ENCODE measurements at places on chromosomes 4 and X. TPM values are rescaled to one million over a fixed set of nuclear protein-coding genes. Genes with fewer than 3 reads are reported as not detected.

The ABCB7 gene
- 25.1 TPM for total RNA-seq

DNA sequence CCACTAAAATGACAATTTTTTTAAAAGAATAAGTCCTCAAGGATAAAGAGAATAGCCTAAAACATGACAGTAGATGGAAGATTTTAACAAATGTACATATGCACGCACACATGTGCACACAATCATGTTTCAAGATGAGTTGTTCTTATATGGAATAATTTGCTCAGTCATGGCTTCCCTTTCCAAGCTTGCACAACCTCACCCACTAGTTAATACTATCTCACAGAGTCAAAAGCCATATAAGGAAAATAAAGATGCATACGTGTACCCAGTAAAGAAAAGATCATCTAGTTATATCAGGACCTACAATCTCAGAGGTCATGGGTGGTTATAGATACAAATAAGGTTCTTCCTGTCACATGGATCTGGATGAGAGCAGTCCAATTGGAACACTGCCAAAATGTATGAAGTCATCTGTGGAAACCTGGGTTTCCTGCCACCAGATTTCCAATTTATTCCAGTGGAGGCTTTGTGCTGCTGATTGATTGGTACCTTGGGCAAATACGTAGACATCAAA, 56.1 kb downstream of the FAM13A start:
- no peak for DNase-seq
- H3K27ac ChIP-seq, result no peak overlapping the region

- H3K36me3 ChIP-seq, result no peaks in the 10 kb centered on the region
- H3K4me1 ChIP-seq, result no peaks in the 10 kb centered on the region
- H3K27ac ChIP-seq, result no peak overlapping the region
- H3K27me3 ChIP-seq, result no peaks in the 10 kb centered on the region
These were observed 1005.5 kb downstream of the ARAP2 start for GRCh38 chr4:35238793-35239192.

DNA sequence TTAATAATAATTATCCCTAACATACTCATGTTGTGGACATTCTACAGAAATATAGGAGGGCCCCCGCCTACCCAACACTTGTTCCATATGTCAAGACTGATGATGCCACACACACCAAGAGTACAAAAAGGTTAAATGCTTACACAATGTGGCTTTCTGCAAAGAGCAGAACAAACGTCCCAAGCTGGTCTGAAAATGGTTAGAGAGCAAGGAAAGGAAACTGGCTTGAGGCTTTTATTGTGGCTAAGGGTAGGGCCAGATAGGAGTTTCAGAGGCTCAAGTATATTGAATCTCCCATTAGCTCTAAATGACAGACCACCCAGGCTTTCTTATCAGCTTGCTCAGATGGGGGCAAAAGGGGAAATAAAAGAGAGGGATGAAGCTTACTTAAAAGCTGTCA, 134.1 kb upstream of the C1QTNF7 start:
- H3K27me3 ChIP-seq, result peaks cover 4% of the 10 kb centered on the region
- no peak overlapping the region for H3K4me3 ChIP-seq
- no peak overlapping the region for H3K27ac ChIP-seq

GRCh38 chr4:167114416-167114971, 119.8 kb downstream of the SPOCK3 start:
- H3K36me3 ChIP-seq, result no peaks in the 10 kb centered on the region
- H3K27me3 ChIP-seq, result no peaks in the 10 kb centered on the region
- no peak for DNase-seq
- no peak overlapping the region for H3K4me3 ChIP-seq
- no peaks in the 10 kb centered on the region for H3K4me1 ChIP-seq
- no peak overlapping the region for H3K27ac ChIP-seq

The KIF4A gene
- total RNA-seq, result 41.0 TPM

- peaks cover under 1% of the 10 kb centered on the region for H3K27me3 ChIP-seq
- no peak for DNase-seq
- no peaks in the 10 kb centered on the region for H3K4me1 ChIP-seq
These were observed 20.9 kb downstream of the HMGB3 start for GRCh38 chrX:151004085-151004484.

DNA sequence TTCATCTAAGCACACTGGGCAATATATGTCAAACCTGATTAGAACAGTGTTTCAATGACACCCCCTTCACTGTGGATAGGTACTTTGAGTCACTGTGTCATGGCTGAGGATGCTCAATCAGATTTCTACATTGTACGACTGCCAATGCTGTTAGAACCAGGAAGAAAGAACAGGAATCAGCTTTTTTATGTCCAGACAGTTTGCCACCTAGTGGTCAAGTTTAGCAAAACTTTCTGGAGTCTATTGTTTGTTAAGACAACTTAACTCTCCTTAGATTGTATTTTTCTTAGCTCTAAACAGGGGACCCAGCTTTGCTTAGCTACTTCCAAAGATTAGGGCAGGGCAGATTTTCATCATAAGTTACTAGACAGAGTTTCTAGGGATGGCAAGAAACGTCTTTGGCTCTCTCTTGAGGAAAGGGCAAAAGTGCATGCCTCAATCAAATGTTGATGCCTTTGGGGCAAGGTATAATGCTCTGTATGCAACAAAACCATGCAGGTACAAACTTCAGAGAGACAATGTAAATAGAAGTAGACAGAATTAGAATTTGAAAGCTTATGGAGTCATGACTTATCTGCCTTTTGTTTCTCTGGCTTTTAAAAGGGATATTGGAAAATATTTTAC, 40.5 kb upstream of the BMP3 start:
- no peak for DNase-seq
- H3K27ac ChIP-seq, result no peak overlapping the region
- H3K4me1 ChIP-seq, result no peaks in the 10 kb centered on the region
- H3K36me3 ChIP-seq, result no peaks in the 10 kb centered on the region
- peaks cover 3% of the 10 kb centered on the region for H3K27me3 ChIP-seq

GRCh38 chr4:40281913-40282312, 53.2 kb upstream of the CHRNA9 start:
- H3K36me3 ChIP-seq, result peaks cover 15% of the 10 kb centered on the region
- H3K4me3 ChIP-seq, result no peak overlapping the region
- H3K27ac ChIP-seq, result peak overlapping the region; percentile 67
- H3K4me1 ChIP-seq, result peaks cover 44% of the 10 kb centered on the region

The STARD8 gene
- total RNA-seq, result 0.64 TPM

The SH3RF1 gene
- total RNA-seq, result 0.35 TPM

The PLP1 gene
- total RNA-seq, result not detected

DNA sequence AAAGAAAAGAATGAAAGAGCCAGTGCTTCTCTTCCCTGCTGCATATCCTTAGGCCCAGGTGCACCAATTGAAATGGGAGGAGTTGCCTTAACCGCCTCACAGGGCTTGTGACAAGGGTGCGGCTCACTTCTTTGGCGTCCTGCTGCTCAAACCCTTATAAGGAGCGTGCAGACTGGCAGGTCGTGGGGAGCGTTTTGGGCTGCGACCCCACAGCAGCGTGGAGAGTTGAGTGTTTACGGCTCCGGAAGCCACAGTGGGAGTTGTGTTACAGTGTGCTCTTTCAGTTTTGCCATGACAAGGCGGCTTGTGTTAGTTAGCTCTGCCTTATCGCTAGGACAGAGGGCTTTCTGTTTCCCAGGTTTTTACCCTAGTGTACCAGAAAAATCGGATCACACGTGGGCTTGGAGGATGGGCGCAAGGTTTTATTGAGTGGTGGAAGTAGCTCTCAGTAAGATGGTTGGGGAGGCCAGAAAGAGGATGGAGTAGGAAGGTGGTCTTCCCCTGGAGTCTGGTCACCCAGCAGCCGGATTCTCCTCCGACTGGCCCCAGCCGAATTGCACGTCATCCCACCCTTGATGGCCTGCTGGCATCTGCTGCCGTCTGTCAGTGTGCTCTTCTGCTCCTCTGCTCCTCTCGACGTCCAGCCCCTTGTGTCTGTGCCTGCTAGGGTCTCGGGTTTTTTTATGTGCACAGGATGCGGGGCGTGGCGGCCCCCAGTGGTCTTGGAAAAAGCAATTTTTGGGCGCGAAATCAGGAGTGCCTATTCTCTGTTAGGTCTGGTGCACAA, 718.9 kb downstream of the ARAP2 start:
- no peaks in the 10 kb centered on the region for H3K36me3 ChIP-seq
- peak; percentile 72 for DNase-seq
- peak overlapping the region; percentile 79 for H3K27ac ChIP-seq
- peaks cover 3% of the 10 kb centered on the region for H3K4me1 ChIP-seq
- H3K27me3 ChIP-seq, result no peaks in the 10 kb centered on the region

DNA sequence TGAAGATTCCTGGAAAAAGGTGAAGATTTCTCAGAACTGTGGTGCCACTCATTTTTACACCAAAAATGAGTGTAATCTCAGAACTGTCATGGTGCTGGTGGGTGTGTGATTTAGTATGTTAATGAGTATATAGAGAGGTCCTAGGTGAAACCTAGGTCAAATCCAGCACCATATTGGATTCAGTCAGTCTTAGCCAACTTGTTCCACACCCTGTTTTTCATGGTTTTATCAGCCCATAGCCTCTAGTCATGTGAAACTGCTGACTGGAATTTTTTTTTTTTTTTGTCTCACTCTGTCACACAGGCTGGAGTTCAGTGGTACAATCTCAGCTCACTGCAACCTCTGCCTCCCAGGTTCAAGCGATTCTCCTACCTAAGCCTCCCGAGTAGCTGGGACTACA, 58.0 kb downstream of the LAS1L start:
- peaks cover 3% of the 10 kb centered on the region for H3K36me3 ChIP-seq
- no peak overlapping the region for H3K27ac ChIP-seq
- no peak for DNase-seq
- H3K27me3 ChIP-seq, result no peaks in the 10 kb centered on the region

DNA sequence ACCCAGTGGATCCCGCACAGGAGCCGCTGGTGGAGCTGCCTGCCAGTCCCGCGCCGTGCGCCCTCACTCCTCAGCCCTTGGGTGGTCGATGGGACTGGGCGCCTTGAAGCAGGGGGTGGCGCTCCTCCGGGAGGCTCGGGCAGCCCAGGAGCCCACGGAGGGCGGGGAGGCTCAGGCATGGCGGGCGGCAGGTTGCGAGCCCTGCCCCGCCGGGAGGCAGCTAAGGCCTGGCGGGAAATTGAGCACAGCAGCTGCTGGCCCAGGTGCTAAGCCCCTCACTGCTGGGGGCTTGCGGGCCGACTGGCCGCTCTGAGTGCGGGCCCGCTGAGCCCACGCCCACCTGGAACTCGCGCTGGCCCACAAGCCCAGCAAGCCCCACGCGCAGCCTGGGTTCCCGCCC, 127.1 kb upstream of the TMEM164 start:
- DNase-seq, result no peak
- no peak overlapping the region for H3K4me3 ChIP-seq
- H3K27me3 ChIP-seq, result peaks cover 5% of the 10 kb centered on the region
- no peak overlapping the region for H3K27ac ChIP-seq

DNA sequence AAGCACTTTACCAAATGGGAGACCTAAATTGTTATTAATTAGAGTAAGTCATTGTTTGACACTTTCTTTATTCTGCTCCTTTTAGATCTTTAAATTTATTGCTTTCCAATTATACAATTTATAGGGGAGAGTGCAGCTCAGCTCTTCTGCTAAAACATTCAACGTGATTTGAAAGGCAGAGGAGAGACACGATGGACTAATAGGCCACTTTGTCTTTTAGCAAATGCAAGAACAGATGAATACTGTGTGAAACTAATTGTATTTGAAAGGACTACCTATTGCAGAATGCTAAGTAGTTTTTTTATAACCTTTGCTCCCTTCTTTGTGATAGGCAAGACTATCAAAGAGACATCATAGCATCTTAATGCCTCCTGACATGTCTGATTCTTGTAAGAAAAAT, 320.4 kb upstream of the KLF3 start:
- peaks cover 12% of the 10 kb centered on the region for H3K27me3 ChIP-seq
- no peak overlapping the region for H3K4me3 ChIP-seq
- peaks cover 3% of the 10 kb centered on the region for H3K36me3 ChIP-seq
- no peak overlapping the region for H3K27ac ChIP-seq
- DNase-seq, result no peak

- peaks cover 3% of the 10 kb centered on the region for H3K27me3 ChIP-seq
- no peak for DNase-seq
- no peak overlapping the region for H3K4me3 ChIP-seq
- no peak overlapping the region for H3K27ac ChIP-seq
- no peaks in the 10 kb centered on the region for H3K4me1 ChIP-seq
These were observed 127.1 kb downstream of the CHIC2 start for GRCh38 chr4:53937327-53937726.

- H3K27me3 ChIP-seq, result no peaks in the 10 kb centered on the region
- no peak overlapping the region for H3K4me3 ChIP-seq
- DNase-seq, result no peak
- H3K36me3 ChIP-seq, result no peaks in the 10 kb centered on the region
These were observed 286.4 kb upstream of the SMIM31 start for GRCh38 chr4:164467493-164467892.

- peak overlapping the region; percentile 93 for H3K4me3 ChIP-seq
- H3K36me3 ChIP-seq, result no peaks in the 10 kb centered on the region
- H3K27ac ChIP-seq, result peak overlapping the region; percentile 93
- peaks cover 6% of the 10 kb centered on the region for H3K27me3 ChIP-seq
These were observed 2.0 kb downstream of the RAPGEF2 start for GRCh38 chr4:159104694-159105414.

Measured in activated CD8-positive, alpha-beta memory T cell treated with anti-CD3 and anti-CD28 coated beads, Interleukin-2, amount 10 ng/mL, durations not matched to agents 7 days and 5 days (primary cell).